ENCODE measurements at places on chromosomes 11 and 22.

- no peak for DNase-seq
Measured at GRCh38 chr22:36323855-36324331, 63.9 kb downstream of the MYH9 start.

- DNase-seq = no peak
Measured at GRCh38 chr11:75432911-75433321, at the start of gene KLHL35. Gene KLHL35, minus strand, starts transcription at chr11:75433203. Its CDS starts 2,574 bp downstream, at chr11:75430629.

- DNase-seq = no peak
Measured at GRCh38 chr11:94130298-94131046, 1.8 kb downstream of the PANX1 start.

DNA sequence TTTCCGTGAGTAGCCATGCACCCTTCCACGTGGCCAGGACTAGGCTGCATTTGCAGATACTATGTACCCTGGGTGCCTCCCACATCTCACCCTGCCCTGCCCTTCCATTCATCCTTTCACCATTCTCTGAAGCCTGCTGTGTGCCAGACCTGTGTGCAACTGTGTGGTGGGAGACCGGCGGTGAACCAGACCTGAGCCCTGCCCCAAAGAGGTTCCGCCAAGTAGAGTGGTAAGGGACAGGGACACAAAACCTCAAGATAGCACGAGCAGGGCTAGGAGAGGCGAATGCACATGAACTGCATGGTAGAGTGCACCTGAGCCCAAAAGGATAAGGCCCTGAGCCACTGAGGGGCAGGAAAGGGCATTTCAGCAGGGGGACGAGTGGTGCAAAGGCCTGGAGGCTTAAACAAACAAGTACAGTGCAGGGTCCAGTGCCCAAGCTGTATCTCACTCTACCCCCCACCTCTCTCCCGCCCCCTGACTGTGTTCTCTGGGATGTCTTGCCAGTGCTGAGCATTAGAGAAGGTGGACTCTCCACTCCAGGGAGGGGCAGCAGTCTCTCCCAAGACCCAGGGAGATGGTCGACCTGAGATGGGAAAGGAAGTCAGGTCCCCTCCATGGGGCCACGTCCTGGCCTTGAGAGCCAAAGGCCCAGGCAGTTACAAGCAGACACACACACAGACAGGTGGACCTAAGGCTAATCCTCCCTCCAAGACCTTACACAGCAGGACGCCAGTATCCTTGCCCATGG lies 14.1 kb upstream of the ARAP1 start:
- no peak for DNase-seq

DNA sequence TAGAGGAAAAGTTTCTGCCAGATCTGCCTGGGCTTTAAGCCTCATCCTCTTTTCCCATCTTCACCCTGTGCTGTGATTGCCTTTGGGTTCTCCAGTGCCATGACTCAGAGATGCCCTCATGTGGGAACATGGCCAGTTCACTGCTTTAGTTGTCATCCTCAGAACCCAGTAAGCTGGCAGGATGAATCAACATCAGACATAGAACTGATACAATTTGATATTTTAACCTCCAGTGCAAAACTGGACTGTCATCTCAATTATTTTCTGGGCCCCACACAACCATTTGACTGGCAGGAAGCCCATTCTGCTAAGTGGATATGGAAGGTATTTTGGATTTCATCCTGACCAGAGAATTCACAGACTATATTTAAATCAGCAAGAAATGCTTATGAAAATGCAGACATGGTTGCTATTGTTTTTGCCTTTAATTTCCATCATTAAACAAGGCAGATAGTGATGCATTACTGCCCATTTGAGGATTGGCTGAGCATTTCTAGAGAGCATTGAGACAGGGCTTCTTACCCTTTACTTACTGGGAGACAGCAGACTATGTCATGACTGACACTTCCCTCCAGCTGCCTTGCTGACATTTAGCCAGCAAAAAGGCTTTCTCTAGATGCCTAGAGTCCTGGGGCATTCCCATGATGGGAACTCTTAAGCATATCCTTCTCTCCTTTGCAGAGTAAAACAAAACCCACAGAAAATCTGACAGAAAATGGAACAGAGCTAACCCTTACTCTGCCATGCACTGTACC lies 327.1 kb upstream of the MTNR1B start:
- DNase-seq = no peak

DNA sequence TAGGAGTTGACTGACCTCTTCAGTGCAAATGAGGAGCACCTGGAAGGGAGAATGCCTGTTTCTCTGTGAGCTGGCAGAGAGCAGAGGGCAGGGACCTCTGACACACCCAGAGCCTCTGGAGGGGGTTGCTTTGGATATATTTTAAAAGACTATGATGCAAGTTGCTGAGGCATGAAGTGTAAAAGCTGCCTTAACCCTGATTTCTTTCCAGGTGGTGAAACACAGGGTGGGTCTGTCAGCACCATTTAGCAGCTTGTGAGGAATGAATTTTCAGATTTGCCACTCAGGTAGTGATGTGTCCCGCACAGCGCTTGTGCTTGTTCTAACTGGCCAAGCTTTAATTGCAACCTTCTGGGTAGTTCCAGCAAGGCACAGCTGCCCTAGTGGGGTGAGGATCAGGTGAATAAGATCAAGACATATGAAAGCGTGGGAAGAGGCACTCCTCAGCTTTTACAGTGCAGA lies 90.2 kb downstream of the SWAP70 start:
- no peak for DNase-seq

- DNase-seq = no peak
Measured at GRCh38 chr11:73017024-73017751, 124.9 kb downstream of the FCHSD2 start.

DNA sequence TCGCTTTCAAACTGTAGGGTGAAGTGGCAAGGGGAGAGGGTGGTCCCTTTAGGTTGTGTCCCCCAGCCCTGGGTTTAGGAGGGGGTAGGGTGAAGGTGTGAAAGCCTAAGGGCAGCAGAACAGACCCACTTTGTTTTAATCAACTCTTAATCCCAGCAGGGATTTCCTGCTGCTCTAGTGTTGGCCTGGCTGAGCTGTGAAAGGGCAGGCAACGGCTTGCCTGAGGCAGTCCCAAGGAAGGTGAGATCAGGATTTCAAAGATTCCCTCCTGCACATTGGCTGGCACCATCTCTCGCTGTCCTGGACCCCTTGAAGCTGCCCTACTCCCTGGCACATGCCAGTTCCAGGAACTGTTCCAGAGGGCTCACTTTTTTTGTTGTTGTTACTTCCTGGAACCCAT lies 221.3 kb downstream of the INSC start:
- no peak for DNase-seq

DNA sequence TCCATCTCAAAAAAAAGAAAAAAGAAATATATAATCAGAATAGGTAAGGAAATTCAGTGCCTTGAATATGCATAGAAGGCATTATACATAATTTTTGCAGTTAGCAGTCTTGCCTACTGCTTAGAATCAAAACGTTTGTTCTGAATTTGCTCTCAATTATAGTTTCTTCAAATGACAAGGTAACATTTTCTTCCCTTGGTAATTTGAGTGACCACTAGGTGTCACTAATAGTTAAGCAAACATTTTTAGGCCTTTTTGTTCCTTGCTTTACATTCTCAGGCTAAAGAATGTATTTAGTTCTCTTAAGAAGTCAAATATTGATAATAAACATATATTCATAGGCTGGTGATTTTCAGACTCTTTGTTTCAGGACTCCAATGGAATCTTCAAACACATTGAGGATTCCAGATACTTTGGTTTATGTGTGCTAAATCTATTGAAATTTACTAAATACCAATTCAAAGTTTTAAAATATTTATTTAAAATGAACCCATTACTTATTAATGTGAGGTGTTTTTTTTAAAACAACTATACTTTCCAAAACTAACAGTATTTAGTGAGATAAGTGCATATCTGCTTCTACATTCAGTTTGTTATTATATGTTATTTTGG lies 55.0 kb upstream of the DEPDC7 start:
- no peak for DNase-seq

GRCh38 chr11:35116245-35116644 lies 22.7 kb upstream of the CD44 start:
- DNase-seq = no peak

DNA sequence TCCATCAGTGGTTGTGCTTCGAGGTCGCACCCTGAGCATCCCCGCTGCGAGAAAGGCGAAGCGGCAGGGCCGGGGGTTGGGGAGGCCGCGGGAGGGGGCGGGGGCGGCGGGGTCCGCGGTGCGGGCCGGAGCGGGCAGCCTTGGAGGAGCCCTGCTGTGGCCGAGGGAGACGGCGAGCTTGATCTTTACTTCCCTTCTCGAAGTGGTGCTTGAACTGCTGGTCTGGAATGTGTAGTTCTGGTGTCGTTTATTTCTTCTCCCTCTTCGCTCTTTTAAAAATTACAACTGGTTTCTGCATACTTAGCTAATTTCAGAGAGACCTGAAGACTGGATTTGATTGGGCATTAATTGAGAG lies 1.1 kb downstream of the APLP2 start:
- no peak for DNase-seq

DNA sequence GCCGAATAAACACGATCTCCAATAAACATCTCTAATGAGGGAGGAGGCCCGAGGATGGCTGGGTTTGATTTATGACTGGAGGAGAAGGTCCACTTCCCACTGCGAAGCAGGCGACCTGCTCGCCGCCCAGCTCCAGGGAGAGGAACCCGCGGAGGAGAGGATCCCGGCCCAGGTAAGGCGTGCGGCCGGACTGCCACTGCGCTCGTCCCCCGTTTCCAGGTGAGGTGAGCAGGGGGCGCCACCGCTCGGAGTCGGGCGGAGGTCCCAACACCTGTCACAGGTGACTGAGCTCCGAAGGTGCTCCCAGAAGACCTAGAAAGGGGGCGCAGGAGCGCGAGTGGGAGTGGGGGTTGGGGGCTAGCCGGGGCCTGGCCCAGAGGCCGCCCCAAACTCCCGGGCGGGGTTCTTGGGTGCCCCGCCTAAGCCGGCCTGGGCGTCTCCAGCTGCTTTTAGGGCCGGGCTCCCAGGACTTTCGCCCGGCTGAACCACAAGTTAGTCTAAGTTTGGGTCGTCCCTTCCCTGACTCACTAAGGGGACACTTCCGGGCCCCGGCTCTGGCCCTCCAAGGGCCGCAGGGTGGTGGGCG lies 5.4 kb upstream of the PAX6 start:
- DNase-seq = no peak

GRCh38 chr22:48268771-48269552 lies 1506.5 kb downstream of the TBC1D22A start:
- no peak for DNase-seq

DNA sequence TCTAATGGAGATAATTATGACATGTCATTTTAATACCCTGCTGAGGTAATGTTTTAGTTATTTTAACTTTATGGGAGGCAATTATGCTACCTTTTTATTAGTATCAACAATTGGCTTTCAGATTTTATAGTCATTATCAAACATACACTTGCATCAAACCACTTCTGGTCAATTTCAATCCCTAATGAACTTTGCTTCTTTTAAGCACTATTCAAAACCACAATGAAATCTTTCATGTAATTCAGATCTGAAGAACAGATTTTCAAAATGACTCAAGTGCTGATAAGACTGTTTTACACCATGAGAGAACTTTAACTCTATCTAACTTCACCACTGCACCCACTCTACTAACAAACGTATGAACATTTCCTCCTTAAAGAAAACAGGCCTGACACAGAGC lies 25.9 kb upstream of the CCDC34 start:
- DNase-seq = no peak

- no peak for DNase-seq
Measured at GRCh38 chr22:43964314-43964857, 9.1 kb downstream of the SAMM50 start.

GRCh38 chr22:22935546-22936157 lies 48.0 kb downstream of the IGLL5 start:
- DNase-seq = no peak

GRCh38 chr11:1674173-1675131 lies 22.5 kb upstream of the KRTAP5-6 start:
- no peak for DNase-seq

DNA sequence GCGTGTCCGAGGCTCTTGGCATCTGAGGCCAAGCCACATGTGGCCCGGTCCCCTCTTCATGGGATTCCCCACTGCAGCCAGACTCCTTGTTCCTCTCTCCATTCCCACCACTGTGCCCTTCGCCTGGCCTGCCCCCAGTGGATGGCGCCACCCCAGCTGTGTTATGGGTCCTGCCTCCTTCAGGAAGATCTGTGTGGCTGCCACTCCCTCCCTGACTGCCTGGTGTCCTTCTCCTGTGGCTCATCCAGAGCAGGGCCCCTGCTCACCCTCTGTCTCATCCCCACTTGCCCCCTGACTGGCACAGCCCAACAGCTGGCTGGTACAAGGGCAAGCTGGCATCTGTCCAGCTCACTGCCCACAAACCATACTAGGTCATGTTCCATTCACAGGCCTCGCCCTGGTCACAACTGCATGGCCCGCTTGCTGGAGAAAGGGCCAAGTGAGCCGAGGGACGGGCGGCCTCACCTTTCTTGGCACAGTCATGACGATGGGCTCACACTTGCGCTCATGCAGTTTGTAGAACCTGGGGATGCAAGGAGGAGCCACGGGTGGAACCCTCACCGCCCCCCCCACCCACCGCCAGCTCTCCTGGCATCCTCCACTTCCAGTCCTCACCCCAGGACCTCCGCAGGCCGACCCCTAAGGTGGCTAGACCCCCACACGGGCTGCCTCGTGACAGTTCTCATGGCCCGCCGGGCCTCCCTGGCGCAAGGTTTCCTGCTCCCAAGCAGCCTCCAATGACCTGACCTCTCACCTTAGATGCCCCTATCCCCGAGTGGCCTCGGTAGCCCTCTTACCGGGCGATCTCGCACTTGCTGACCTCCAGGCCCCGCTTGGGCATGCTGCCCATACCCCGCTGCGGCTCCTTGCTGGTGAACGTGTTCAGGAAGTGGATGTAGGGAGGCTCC lies 2.1 kb upstream of the PTPRCAP start:
- DNase-seq = no peak

- DNase-seq = peak; percentile 63
Measured at GRCh38 chr11:64448599-64449380, 89.8 kb downstream of the RPS6KA4 start.

- no peak for DNase-seq
Measured at GRCh38 chr22:43446037-43446803, 34.4 kb downstream of the MPPED1 start.

DNA sequence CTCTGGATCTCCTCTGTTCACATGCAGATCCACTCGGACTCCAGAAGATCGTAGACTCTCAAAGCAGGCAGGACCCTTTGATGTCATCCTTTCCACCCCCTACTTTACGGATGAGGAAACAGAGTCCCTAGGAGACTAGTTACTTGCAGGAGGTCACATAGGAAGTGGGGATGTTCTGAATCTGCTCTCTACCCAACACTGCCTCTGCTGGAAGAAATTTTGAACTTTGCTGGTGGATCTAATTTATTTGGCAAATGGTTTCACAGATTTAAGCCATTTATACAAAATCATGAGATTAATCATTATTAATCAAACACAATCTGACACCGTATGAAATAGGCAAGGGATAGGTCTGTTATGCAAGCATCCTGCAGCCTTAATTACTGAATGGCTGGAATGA lies 55.0 kb upstream of the USP47 start:
- no peak for DNase-seq

- no peak for DNase-seq
Measured at GRCh38 chr11:75603791-75604736, 42.0 kb downstream of the SERPINH1 start.

- DNase-seq = no peak
Measured at GRCh38 chr11:45900916-45901617, 6.0 kb downstream of the FREY1 start.

- no peak for DNase-seq
Measured at GRCh38 chr22:19870153-19871022, 15.7 kb upstream of the GNB1L start.

- no peak for DNase-seq
Measured at GRCh38 chr11:128483211-128483788, 104.1 kb downstream of the ETS1 start.

GRCh38 chr11:78465169-78465942 lies 47.7 kb upstream of the GAB2 start:
- DNase-seq = no peak

- peak; percentile 82 for DNase-seq
Measured at GRCh38 chr22:42581762-42582716, 28.3 kb downstream of the SERHL2 start.
